ENCODE measurements at places on chromosomes 5 and 9.
A peak's percentile ranks its signal among the peaks of the same experiment; 100 is the strongest.

DNA sequence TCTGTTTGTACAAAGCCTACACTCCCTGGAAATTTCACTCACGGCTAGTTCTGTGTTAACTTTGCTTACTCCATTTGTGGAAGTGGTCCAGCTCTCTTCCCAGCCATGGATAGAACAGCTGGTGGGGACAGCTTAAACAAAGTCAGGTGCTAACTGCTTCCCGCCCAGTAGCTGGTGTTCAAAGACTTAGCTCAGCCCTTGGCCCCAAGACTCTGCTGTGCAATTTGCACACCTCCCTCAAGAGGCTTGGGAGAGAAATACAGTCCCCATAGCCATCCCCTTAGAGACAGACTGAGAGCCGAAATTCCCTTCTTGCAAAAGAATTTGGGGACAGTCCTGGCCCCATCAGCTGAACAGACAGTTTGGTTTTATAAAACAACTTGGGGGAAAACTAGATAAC, 73.8 kb upstream of the RAI14 start:
- no peak for DNase-seq

- no peak for DNase-seq
Measured at GRCh38 chr5:149733129-149733900, 3.2 kb downstream of the PPARGC1B start.

- no peak for DNase-seq
Measured at GRCh38 chr9:33498387-33498786, 24.7 kb upstream of the NOL6 start.

DNA sequence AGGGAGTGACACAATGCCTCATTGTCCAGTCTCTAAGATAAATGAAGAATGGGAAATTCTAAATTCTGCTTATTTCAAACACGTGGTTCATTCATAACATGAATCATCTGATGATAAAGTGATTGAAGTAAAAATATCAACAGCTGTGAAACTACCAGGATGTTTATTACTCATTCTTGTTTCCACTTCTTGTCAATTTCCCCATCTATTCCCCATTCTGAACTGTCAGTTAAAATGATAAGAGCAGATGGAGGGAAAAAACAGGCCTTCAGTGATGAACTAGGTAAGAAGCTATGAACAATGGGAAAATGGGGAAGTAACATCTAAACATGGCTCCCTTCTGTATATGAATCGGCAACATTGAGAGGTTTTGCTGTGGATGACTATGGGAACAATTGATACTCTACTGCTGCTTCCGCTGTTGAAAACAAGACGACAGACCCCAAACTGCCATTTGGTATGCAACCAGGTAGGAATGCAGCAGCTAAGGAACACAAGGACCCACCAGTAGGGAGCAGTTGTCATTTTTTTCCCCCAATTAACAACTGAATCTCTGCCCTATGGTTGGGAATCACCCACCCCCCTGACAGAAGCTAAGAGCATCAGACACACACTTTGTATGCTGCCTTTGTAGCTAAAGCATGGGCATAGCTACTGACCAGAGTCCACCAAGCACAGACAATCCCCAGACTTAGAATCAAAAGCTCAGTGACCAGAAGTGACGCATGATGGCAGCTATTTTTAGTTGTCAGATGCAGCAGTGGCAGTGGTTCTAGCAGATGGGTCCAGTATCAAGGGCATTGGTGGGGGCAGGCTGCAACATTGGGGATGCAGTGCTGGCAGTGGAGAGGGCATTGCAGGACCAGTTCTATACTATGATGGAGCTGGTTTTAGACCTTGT, 52.9 kb upstream of the ZNF366 start:
- no peak for DNase-seq

GRCh38 chr9:131276094-131276888, at the start of gene FAM78A:
TSS of gene FAM78A (minus strand) at chr9:131276510. CDS start at chr9:131276179, 331 bp downstream.
- DNase-seq, result no peak

DNA sequence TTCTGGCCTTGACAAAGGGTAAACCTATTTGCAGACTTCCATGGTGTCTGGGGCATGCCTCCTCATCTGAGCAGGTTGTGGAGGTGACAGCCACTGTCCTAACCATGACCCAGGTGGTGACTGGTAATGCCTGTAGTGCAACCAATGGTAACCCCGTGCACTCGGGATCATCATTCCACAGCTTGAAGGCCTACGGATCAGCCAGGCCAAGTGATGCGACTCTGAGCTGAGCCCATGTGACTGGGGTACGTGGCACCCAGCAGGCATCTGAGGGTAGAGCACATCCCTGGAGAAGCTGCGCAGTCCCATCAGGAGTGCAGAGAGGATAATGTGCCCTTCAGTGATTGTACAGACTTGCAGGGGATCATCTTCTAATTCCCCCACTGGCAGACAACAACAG, 35.0 kb downstream of the DROSHA start:
- no peak for DNase-seq

DNA sequence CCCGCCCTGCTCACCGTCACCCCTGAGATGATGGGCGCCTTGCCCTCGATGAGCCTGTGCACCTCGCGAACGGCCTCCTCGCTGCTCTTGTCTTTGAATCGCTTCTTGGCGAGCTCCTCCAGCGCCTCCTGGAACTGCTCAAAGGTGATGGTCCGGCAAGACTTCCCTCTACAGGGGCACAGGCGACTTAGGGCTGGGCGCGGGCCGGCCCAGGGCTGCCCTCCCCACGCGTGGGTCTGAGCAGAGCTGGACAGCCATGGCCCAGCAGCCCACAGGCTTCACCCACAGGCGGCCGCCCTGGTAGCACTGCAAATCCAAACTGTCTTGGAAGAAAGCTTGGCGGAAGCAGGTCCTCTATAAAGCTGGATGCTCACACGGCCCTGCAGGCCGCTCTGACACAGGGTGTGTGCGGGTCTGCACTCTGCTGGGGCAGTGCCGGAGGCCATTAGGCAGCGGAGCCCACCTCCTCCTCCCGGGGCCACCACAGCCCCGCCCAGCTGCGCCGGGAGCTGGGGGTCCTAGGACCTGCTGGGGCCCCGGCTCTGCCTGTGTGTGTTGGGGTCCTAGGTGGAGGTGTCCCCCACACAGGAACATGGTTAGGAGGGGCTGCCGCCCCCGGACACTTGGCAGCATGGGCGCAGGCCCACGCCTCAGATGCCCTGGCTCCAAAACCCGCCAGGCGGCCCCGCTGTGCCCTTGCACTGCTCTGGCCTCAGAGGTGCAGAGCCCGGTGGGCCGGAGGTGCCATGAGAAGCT, 27.0 kb downstream of the TPPP start:
- DNase-seq, result no peak

GRCh38 chr9:92740009-92740408, 24.6 kb downstream of the BICD2 start:
- DNase-seq, result no peak

- DNase-seq, result no peak
Measured at GRCh38 chr9:121770415-121771273, 119.2 kb downstream of the DAB2IP start.

- no peak for DNase-seq
Measured at GRCh38 chr5:115940080-115940810, 22.0 kb upstream of the LVRN start.

DNA sequence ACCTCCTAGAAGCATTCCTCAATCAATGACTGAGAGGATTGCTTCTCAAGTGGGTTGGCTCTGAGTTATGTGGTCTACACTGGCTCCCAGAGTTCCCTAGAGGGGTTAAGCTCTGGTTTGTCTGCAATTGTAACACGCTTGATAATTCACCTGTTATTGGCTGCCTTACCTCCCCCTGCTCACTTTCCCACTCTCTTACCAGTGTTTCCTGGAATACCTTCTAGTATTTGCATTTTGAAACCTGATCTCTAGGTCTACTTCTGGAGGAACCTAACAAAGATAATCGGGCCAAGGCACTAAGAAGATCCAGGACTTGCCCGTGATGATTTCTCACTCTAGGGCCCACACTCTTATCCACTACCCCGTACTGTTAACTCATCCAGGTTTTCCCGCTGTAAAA, 110.1 kb upstream of the MAP3K1 start:
- DNase-seq, result no peak

GRCh38 chr5:5421149-5421960, 1.1 kb upstream of the ICE1 start:
- no peak for DNase-seq

DNA sequence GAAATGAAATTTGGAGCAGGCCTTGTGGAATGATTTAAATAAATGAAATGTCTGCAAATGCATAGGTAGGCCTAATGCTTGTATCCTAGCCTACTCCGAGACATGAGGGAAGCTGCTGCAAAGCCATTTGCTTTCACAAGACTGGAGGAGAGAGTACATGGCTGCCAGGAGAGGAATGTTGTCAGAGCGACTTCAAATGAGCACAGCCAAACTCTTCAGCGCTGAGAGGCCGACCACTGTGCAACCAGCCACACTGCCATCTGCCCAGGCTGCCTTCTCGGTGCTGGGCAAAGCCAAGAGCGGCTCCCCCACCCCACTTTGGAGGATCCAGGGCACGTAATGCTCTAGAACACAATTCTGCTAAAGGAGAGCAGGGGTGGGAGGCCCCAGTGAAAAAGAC, 122.6 kb downstream of the RASEF start:
- DNase-seq, result no peak

DNA sequence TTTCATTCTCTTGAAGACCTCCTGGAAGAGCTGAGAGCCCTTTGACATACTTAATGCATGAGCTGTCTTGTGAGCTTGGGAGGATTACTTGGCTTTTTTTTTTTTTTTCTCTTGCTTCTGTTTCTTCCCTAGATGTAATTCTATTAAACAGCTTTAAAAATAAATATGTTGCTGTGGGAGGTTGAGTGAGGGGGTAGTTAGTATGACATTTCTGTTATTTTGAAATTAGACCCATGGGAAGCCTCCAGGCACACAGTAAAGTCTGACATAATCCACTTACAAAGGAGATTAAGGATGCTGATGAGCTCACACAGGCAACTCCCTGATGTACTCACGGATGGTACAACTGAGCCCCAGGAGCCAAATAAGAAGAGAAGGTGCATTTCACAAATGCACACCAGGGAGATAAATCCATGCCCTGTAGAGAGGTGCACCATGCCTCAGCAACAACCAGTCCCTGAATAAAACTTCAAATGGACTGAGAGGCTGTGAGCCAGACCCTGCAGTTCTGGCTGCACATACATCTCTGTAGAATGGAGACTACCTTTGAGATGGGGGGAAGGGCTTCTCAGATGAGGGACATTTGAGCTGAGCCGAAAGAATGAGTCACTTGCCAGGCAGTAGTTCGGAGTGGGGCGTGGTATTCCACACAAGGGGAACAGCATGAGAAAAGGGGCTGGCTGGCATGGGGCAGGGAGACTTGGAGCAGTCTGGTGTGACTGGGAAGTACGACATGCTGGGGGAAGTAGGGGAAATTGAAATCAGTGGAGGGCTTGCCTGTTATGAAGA, 68.7 kb downstream of the ACTL7B start:
- DNase-seq, result no peak

DNA sequence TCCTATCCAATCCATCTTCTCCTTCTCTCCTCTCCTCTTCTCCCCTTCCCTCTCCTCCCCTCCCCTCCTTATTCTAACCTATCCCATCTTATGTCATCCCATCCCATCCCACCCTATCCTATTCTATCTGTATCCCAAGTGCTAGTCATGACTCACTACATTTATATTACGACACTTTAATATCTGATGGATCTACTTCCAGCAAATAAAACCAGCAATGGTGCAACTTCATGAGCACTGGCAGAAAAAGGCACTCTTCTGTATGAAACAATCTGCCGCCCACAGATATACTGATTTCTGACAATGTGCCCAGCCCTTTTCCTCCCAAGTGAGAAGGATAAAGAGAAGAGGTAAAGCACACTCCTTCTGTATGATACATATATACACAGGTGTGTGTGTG, 86.6 kb upstream of the ANKH start:
- no peak for DNase-seq

DNA sequence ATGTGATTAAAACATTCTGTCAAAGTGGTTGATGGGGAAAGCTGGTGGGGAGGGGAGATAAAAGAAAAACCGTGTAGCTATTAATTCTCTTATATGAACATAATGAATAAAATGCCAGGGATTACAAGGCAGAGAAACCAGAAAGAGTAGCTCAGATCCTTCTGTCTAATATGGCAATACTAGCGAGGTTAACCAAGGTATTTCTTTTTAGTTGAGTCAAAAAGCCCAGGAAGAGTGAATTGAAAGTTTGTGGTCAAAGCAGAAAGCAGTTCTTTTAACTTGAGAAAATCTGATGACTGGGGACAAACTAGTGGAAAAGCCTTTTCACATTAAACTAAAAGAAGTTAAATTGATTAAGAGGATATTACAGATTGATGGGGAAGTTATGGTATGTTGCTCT, 76.0 kb downstream of the ERBIN start:
- no peak for DNase-seq

DNA sequence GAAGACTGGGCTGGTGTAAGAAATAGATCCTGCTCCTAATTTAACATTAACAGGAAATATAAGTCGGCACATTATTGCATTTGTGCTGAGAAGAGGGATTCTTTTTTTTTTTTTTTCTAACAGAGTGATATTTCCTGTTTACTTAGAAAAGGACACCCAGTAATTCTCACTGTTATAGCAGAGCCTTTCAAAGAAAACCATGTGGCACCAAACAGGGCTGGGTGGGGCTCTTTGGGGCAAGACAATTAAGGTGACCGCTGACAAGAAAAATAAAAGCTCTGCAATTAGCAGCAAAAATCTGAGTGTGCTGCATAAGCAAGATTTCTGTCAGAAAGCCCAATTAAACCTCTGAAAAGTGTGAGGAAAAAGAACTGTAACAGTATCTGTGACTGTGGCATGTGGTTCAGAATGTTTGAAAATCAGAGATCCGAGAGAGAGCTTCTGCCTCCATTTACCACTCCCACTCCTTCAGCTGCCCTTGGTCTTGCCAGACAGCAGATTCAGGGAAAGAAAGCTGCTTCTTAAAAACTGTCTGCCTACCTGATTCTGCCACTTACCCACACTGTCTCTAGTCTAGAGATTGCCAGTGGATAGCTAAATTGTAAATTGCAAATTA, 77.1 kb upstream of the IQGAP2 start:
- DNase-seq, result no peak

- peak; percentile 95 for DNase-seq
Measured at GRCh38 chr9:133121198-133121914, at the start of gene RALGDS. TSS of gene RALGDS (minus strand) at chr9:133121240. CDS start at chr9:133121154, 86 bp downstream.

GRCh38 chr5:166651234-166651633, 1640.2 kb upstream of the WWC1 start:
- no peak for DNase-seq

Data from midbrain (tissue), 1 donor.